ENCODE measurements at places on chromosomes 1 and 21.

DNA sequence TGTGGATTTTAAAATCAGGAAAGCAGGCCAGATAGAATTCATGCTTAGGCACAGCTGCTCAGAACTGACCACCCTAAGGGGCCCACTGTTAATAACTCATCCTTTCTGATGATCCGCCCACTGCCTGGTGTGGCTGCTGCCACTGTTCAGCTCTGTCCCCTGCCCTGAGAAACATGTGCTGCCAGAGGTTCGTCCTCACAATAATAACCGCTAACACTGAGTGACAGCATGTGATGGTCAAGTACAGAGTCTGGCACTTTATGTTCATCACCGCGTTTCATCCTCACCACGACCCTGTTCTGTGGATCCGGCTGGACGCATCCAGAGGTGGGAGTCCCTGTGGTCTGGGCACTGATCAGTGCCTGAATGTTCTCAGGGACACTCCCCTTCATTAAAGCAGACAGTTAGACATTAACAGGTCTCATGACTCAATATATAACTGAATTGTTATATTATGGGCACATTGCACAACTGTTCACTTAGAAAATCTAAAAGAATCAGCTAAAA lies 108.6 kb downstream of the SIM2 start:
- no peak for DNase-seq

DNA sequence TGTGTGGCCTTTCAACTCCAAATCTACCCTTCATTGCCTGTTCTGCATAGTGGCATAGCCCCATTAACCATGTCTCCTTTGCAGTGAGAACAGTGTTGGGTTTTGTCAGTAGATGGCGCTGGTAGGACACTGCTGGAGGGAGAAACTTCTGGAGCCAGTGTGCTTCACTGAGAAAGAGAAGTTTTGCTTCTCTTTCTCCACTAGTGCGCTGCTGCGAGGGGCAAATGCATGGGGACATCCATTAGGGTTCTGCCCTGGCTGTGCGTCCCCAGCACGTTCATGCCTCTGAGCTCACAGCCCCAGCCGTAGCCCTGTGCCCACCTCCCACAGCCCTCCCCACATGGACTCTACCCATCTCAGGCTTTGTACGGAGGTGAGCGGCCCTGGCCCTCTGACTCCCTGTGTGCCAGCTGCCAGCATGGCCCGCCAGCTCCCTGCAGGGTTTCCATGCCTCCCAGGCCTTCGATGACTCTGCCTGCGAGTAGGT lies 53.1 kb downstream of the RIMS3 start:
- peak; percentile 98 for DNase-seq

DNA sequence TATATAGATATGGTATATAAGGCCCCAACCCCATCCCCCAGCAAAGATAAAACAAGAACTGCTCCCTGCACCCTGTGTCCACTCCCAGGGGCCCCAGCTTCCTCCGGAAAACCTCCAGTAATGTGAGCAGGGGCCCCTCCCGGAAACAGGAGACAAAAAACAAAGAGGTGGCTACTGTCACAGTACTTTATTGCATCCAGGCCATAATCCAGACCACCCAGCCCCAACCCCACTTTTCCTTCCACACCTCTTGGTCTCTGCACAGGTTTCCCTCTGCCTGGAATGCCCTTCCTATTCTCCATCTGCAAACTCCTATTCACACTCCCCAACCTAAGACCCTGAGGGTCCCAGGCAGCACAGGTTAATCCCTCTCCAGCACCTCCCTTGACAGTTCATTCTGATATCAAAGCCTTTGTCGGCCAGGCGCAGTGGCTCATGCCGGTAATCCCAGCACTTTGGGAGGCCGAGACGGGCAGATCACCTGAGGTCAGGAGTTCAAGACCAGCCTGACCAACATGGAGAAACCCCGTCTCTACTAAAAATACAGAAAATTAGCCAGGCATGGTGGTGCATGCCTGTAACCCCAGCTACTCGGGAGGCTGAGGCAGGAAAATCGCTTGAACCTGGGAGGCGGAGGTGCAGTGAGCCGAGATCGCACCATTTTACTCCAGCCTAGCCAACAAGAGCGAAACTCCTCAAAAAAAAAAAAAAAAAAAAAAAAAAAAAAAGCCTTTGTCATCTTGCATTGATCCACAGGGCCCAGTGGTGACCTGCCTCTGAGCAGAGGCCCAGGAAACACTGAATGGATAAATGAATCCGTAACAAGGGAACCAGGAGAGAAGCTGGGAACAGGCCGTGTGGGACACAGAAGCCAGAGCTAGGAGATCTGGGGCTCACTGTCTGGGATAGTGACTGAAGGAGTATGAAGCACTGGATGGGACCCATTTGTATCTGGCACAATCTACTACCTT lies 2.3 kb upstream of the AUNIP start:
- no peak for DNase-seq

DNA sequence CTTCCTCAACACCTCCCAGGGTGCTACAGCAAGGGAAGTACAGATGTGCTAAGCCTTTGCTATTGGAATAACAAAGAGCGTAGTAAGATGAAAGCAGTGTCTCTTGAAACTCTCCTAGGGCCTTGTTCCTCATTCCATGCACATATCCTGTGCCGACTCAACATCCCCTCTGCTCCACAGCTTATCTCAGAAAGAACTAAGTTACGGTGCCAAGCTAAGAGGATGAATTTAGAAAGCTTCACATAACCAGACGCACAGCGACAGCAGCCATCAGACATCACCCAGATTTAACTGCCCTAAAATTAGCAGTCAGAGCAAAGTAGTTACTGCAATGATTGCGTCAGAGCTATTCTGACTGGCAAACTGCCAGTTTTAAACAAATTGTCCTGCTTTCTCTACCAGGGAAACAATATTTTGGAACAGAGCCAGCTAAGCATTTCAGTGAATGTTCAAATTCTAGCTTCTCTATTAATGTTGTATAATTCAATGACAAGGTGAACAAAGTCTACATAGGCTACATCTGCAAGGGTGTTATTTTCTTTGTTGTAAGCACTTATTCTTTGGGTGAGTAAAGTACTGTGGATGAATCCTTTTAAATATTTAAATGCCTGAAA lies 9.5 kb downstream of the SIPA1L2 start:
- peak; percentile 78 for DNase-seq

GRCh38 chr21:29943885-29944284 lies 4.1 kb upstream of the GRIK1 start:
- peak; percentile 9 for DNase-seq

DNA sequence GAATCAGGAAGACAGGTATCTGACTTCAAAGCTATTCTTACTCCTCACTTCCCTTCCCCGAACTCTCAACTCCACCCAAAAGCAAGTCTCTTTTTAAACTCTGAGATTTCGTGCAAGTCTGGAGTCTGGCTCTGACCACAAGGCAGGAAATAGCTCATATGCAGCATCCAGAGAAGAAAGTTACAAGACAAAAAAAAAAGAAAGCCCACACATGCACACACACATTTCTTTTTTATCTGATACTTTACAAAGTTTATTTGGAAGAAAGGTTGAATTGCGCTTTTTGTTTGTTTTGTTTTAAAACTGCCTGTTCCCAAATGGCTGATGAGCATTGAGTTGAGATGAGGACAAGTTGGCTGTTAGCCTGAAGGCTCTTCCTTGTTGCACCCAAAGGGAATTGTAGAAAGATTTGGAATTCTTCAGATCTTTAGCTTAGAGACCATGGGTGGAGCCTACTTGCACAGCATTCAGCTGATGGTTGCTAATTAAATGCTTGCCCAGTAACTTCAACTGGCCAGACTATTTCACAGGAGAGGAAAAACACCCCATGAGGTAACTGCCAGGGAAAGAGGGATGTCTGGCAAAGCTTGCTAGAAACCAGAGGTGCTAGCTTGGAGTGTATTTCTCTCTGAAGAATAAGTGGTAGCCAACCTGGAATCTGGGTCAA lies 490.3 kb downstream of the TTLL7 start:
- no peak for DNase-seq

Data from NCI-H2029 (cell line).